Stimulated activated CD8-positive, alpha-beta memory T cell treated with anti-CD3 and anti-CD28 coated beads, Interleukin-12 subunit alpha, Interleukin-12 subunit beta, amount 100 ng/mL, for 4 hours (primary cell): ENCODE measurements at places on chromosomes 6 and 20.

- no peak for DNase-seq
These were observed 155.4 kb downstream of the TRIM27 start for GRCh38 chr6:28768187-28768913.

GRCh38 chr6:10422737-10423034 is 7.8 kb upstream of the TFAP2A start:
- DNase-seq, result no peak

DNA sequence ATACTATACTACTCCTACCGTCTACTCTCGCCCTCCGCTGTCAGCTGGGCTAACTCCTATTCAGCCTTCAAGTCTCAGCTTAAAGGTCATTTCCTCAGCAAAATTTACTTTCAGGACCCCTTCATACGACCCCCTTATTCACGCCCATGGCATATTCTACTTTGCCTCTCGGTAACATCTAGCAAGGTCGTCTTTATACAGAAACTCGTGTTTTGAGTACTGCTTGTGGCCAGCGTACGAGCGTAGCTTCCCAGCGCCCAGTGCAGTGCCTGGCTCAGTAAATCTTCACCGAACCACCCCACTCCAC is 546 bp downstream of the CRNKL1 start:
- DNase-seq, result no peak

GRCh38 chr20:2835331-2835796 is 5.1 kb downstream of the PCED1A start:
- no peak for DNase-seq

DNA sequence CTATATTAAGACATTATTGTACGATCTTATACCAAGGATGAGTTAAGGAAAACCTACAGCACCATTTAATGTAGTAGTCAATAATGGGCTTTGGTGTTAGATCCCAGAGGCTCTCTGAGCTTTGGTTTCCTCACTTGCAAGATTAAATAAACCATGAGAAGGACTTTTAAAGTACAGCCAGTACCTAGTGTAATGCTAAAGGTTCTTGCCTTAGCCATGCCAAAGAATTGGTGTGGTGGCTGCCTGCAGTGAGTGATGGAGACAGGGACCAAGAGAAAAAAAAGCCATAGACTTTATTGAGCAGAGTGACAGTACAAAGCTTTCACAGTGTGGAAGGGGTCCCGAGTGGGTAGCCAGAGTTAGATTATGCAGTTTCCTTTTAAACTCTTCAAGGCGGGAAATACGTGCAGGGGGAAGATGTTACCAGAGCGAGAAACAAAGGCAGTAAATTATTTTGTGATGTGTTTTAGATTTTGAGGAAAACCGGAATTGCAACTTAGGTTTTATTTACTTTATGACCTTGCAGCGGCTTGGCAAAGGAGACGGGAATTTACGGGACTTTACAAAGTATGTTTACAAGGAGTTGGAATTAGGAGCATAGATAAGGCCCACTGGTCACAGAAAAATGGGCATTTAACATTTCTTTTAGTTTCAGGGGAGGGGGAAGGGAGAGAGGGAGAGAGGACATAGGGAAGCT is 100.4 kb downstream of the MYO6 start:
- DNase-seq, result no peak

GRCh38 chr6:99393366-99393697 is 663 bp downstream of the COQ3 start:
- no peak for DNase-seq

DNA sequence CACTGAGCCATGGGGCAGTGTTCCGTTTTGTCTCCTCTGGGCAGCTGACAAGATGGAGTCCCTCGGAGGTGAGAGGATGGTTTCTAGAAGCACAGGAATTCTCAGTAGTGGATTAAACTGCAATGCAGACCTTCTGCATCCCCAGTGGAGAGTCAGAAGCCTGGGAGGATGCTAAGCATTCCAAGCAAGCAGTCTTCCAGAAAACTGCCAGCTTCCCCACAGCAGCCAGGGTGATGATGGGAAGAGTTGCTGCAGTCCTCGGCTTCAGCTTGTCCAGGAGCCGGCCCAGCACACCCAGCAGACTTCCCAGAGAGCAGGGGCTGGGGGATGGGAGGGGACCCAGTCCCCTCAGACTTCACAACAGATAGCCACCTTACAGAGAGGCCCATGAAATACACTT is 163.6 kb downstream of the LY86 start:
- DNase-seq, result no peak

DNA sequence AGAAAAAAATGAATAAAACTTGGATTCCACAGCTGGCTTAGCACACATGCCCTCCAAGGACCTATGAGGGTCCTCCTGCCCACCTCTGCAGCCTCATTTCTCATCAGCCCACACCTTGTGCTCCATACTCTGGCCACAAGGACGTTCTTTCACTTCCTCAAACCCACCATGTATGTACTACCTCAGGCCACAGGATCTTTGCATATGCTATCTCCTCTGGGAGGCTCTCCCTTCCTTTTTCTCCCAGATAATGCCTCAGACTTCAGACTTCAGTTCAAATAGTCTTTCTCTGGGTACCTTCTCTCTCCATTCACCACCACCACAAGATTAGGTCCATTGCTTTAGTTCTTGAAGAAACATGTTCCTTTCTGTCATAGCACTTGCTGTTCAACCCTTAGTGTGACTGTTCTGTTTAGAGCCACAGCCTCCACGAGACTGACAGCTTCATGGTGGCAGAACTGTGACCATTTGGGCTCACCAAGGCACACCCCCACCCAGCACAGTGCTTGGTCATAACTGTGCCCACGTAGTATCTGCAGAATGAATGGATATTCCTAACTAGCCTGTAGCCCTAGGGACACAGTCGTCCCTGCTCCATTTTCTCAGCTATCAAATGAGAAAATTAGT is 146.7 kb upstream of the LRFN2 start:
- DNase-seq, result no peak

DNA sequence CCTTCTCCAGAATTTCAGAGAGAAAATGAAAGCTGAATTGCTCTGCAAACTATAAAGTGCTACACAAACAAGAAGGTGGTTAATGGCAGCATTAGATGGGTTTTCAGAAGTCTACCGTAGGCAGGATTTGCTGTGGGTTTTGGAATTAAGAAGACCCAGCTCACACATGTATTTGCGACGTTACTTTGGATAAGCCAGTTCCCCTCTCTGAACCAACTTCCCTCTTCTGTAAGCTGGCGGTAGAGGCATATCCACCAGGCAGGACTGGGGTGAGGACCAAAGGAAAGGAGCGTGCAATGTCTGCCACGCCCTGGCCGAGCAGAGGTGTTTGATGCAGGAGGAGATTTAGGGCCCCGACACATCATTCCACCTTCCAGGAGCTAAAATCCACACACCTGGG is 6.9 kb downstream of the RSPO4 start:
- DNase-seq, result no peak

GRCh38 chr6:167664678-167665660 is 161.7 kb upstream of the AFDN start:
- DNase-seq, result no peak

DNA sequence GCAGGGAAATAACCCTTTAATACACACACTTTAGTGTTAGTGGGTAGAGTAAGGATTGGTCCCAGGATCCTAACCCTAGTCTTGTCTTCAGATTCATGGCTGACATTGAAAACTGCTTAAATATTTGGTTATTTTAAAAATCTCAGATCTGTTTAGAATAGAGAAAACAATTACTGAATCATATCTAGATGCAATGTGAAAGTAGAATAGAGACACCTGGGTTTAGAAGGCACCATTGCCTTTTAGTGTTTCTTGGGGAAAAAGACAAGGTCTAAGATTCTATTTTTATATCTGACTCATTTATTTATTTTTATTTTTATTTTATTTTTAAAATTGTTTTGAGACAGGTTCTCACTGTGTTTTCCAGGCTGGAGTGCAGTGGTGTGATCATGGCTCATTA is 6.0 kb downstream of the DDX43 start:
- DNase-seq, result no peak

DNA sequence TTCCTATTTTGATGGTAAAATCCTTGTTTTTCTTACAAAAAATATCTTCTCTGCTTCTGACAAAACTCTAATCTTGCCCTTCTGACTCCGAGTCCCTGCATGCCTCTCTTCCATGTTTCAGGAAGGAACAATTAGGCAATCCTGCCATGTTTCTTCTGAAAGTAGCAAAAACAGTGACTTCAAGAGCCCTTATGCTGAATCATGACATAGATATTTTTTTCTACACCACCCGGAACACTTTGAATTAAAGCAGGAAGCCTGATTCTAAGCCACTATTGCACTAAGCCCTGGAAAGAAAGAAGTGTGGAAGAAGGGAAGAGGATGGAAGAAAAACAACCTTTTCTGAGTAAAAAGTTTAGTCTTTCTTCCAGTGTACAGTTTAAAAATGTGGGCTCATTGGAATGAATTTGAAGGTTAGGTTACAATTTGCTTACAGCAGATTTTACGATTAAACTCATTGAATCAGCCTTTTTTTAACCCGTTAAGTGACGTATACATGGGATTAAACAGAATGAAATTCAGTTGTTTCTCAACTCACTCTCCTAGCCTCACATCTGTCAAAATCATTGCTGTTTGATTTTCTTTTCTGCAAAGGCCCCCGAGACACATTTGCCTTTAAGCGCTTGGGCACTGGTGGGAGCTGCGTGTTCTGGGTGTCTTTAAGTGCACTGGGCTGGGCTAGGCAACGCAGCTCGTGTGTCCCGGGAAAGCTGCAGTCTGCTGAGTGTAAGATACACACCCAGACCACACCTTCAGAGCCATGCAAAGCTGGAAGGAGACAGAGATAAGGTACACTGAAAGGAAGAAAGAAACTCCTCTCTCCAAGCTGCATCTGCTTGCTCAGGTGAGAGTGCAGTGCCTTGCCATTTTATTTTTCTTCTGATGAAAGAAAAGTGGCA is 159.4 kb upstream of the CITED2 start:
- DNase-seq, result no peak

DNA sequence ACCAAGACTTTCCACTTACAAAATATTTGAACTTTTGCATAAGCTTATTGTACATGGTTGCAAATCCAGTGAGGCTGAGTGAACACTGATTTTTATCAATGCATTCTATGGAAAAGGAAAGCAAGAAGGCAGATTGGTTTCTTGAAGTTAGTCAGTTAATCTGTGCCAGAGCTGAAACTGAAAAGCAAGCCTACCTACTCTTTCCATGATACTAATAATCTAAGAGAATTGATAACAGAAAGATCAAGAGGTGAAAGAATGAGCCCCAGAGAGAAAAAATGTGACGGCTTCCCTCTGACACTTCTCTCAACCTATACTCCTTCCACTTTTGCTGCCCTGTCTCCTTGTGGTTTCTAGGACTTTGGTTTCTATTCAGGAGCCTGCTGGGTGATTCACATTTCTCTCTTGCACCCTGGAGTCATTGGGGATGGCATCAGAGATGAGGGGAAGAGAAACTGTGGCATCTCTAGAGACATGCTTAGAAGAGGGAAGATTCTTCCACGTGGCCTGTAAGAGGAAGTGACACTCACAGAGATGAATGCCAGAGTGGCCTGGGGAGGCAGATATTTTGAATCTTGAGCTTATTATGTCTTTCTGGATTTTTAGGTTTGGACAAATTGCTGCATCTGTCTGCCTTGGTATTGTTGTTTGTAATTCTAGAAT is 158.6 kb upstream of the RIMS1 start:
- no peak for DNase-seq

- no peak for DNase-seq
These were observed 666.4 kb upstream of the PTCHD4 start for GRCh38 chr6:48777411-48777810.

GRCh38 chr6:7978736-7979135 is 68.1 kb upstream of the TXNDC5 start:
- no peak for DNase-seq

GRCh38 chr6:92847988-92848387 is 571.4 kb downstream of the EPHA7 start:
- no peak for DNase-seq

GRCh38 chr6:53811082-53811481 is 16.3 kb downstream of the LRRC1 start:
- no peak for DNase-seq

DNA sequence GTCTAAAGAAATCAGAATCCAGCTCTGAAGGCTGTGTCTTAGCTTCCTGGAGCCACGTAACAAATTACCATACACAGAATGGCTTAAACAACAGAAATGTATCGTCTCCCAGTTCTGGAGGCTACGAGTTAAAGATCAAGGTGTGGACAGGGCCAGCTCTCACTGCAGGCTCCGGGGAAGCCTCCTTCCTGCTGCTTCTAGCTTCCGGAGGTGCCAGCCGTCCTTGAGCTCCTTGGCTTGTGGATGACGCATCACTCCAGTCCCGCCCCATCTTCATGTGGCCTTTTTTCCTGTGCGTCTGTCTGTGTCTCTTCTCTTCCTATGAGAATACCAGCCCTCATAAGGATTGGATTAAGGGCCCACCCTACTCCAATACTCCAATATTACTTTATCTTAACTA is 319.1 kb upstream of the QKI start:
- DNase-seq, result no peak
